ENCODE measurements at places on chromosomes 16 and 17. TPM values are rescaled to one million over a fixed set of nuclear protein-coding genes. Genes with fewer than 3 reads are reported as not detected.

The TBC1D3B gene
- 8.9 TPM for total RNA-seq

- H3K4me3 ChIP-seq = no peak overlapping the region
- peaks cover 19% of the 10 kb centered on the region for H3K4me1 ChIP-seq
- H3K36me3 ChIP-seq = peaks cover 4% of the 10 kb centered on the region
- H3K27me3 ChIP-seq = peaks cover 3% of the 10 kb centered on the region
- no peak overlapping the region for H3K27ac ChIP-seq
- DNase-seq = no peak
Measured at GRCh38 chr17:43634591-43635125, 27.1 kb downstream of the MEOX1 start.

GRCh38 chr17:17757391-17757791 is 76.1 kb downstream of the RAI1 start:
- no peak overlapping the region for H3K4me3 ChIP-seq
- H3K4me1 ChIP-seq = peaks cover 25% of the 10 kb centered on the region
- H3K27ac ChIP-seq = no peak overlapping the region
- H3K36me3 ChIP-seq = no peaks in the 10 kb centered on the region
- peaks cover 13% of the 10 kb centered on the region for H3K27me3 ChIP-seq
- no peak for DNase-seq

DNA sequence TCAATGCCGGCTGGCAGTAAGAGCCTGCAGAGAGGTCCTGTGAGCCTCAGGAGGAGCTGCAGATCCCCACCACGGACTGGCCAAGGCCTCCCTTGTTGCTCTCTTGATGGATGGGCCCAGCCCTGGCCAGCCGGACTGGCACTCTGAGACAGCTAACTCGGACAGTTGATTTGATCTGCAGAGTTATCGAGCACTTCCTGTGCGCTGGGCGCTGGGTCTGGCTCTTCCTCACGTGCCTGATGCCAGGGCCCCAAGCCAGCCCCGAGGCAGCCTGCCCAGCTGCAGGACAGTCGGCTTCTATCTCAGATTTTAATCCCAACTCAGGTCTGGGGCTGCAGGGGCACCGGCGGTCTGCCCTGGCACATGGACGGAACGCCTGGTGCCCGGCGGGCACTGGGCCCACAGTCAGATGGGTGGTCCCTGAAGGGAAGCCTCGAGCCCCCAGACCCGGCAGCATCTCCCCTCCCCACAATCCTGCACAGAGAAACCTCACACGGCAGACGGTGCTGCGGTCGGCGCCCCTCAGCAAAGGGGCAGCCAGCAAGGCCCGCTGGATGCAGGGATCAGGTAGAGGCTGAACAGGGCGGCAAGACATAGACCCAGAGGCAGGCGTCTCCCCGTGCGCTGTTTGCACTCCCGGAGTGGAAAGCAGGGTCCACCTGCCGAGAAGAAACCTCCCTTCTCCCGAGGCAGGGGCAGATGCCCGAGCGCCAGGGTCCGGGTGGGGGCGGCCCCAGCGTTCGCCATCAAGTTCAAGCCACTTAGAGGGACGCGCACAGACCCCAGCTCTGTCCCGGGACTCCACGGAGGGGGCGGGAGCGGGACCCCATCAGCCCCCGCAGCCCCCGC is 34.0 kb downstream of the TIMM22 start:
- H3K4me3 ChIP-seq = no peak overlapping the region
- H3K36me3 ChIP-seq = peaks cover 19% of the 10 kb centered on the region
- no peaks in the 10 kb centered on the region for H3K4me1 ChIP-seq
- H3K27ac ChIP-seq = no peak overlapping the region
- DNase-seq = no peak
